ENCODE measurements at places on chromosomes 4 and X. TPM values are rescaled to one million over a fixed set of nuclear protein-coding genes. Genes with fewer than 3 reads are reported as not detected.
A peak's percentile ranks its signal among the peaks of the same experiment; 100 is the strongest.

DNA sequence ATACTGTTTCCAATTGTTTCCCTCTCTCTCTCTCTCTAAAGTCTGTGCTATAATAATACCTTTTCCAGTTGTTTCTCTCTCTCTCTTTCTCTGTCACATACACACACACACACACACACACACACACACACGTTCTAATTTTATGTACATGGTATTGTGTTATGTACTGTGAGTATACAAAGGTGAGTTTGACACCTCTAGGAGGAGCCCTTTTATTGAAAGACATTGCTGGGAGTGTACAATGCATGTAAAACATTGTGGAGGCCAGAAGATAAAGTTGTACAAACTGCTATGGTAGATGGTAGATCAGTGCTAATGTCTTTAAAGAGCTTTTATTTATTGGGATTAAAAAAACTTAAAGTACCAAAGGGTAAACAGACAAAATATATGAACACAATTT is 53.6 kb downstream of the BLTP1 start:
- no peaks in the 10 kb centered on the region for H3K27me3 ChIP-seq
- no peak for DNase-seq
- H3K36me3 ChIP-seq: no peaks in the 10 kb centered on the region
- no peaks in the 10 kb centered on the region for H3K4me1 ChIP-seq
- H3K4me3 ChIP-seq: no peak overlapping the region

The ETDB gene
- not detected for total RNA-seq

DNA sequence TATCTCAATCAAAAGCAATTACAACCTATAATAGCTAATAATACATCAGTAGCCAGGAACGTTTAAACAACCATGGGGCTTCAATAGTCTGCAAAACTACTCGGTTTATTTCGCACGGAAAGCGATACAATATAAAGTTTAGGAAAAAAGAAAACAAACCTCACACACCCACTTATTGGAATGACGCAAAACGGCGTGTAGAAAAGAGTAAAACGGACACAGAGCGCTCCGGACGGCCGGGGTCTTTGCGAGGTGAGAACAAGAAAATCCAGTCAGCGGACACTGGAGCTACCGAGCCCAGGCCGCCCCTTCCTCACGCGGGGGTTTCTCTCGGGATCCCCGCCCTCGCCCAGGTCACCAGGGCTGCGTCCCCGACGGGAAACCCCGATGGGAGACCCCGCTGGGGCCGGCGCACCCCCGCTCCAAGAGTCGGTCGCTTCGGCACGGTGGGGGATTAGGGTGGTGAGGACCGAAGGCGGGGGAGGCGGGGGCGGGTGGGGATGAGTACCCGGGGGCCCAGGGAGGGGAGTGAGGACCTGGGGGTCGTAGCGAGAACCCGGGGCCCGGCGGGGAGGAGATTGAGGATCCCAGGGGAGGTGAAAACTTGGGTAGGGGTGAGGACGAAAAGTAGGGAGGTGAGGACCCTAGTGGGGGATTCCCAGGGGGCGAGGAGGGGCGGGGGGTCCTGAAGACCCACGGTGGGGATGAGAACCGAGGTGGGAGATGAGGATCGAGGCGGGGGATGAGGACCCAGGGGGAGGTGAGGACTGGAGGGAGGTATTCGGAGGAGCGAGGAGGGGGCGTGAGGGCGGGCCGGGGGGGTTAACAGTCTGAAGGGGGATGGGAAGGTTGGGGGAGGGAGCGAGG is 737 bp downstream of the NELFA start:
- DNase-seq: no peak
- H3K27me3 ChIP-seq: no peaks in the 10 kb centered on the region
- H3K4me3 ChIP-seq: peak overlapping the region; percentile 82
- H3K4me1 ChIP-seq: peaks cover 18% of the 10 kb centered on the region

The BRS3 gene
- not detected for total RNA-seq

GRCh38 chr4:107691378-107691777 is 28.7 kb downstream of the PAPSS1 start:
- H3K27ac ChIP-seq: no peak overlapping the region
- no peak for DNase-seq
- no peaks in the 10 kb centered on the region for H3K4me1 ChIP-seq
- no peak overlapping the region for H3K4me3 ChIP-seq
- H3K36me3 ChIP-seq: no peaks in the 10 kb centered on the region

DNA sequence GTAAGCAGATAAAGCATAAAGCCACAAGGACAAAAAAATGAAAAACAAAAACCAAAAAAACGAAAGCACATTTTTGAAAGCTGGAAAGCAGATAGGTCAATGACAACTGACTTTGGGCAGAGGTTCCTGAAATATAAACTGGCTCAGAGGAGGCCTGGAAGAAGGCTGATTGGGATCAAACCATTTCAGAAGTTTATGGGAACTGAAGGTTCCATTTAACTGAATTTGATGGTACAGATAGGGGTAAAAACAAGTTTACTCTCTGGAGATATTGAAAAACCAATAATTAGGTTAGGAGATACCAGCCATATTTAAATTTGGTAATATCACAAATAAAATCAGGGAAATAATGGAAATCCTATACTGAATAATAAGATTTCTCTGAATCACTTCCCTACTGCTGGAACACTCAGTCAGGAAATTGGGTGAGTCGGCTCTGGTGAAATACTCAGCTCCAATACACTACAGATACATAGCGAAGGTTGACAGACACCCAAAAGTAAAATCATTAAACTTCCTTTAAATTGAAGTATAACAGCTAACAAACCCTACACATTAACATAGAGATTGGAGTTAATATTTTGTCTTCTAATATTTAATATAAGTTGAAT is 1584.3 kb downstream of the STIM2 start:
- no peaks in the 10 kb centered on the region for H3K36me3 ChIP-seq
- no peaks in the 10 kb centered on the region for H3K4me1 ChIP-seq

The XAGE2 gene
- not detected for total RNA-seq

- no peaks in the 10 kb centered on the region for H3K36me3 ChIP-seq
- H3K4me3 ChIP-seq: peak overlapping the region; percentile 39
- no peak for DNase-seq
- no peak overlapping the region for H3K27ac ChIP-seq
- H3K4me1 ChIP-seq: peaks cover 12% of the 10 kb centered on the region
Measured at GRCh38 chr4:30717208-30718020, 2.8 kb upstream of the PCDH7 start.

DNA sequence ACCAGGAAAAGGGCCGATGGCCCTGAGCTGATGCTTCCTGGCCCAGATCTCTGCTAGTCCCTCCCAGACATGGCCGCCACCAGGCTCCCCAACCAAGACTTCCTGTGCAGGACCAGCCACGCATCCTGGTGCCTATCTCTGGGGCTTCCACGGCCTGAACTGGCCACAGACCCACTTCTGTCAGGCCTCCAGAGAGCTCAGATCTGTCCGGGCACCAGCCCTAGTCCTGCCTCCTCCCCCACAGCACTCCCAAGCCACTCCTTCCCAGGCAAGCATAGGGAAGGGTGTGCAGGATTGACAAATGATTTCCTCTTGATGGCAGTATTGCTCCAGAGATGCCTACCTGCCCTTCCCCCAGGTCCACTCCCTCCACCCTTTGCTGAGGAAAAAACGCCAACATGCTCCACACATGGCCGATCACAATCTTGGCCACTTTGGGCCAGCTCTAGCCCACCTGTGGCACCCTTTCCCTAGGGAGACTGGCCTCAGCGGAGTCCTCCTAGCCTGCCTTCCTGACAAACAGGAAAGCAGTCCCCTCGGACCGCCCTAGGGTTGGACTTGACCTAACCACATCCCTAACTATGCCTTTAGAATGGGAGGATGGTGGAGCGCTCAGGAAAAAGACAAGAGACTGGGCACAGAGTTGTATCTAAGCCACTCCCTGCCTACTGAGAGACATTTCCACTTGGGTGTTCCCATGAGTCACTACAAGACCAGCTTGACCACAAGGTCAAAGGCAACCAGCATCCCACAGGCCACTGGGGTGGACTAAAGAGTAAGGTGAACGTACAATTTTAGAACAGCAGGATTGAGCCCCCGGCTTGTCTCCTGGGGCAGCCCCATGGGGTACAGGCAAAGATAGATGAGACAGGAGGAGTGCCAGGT is 277.5 kb upstream of the AGTR2 start:
- no peaks in the 10 kb centered on the region for H3K4me1 ChIP-seq
- no peak overlapping the region for H3K4me3 ChIP-seq
- H3K27ac ChIP-seq: no peak overlapping the region
- H3K27me3 ChIP-seq: no peaks in the 10 kb centered on the region

- H3K4me1 ChIP-seq: no peaks in the 10 kb centered on the region
- no peak for DNase-seq
- H3K36me3 ChIP-seq: no peaks in the 10 kb centered on the region
- no peaks in the 10 kb centered on the region for H3K27me3 ChIP-seq
- no peak overlapping the region for H3K27ac ChIP-seq
- H3K4me3 ChIP-seq: no peak overlapping the region
Measured at GRCh38 chr4:174358829-174359228, 75.1 kb downstream of the CEP44 start.

The GTPBP6 gene
- total RNA-seq: 79.4 TPM
